DMS53 (cell line): ENCODE measurements at places on chromosomes 7 and 10.

DNA sequence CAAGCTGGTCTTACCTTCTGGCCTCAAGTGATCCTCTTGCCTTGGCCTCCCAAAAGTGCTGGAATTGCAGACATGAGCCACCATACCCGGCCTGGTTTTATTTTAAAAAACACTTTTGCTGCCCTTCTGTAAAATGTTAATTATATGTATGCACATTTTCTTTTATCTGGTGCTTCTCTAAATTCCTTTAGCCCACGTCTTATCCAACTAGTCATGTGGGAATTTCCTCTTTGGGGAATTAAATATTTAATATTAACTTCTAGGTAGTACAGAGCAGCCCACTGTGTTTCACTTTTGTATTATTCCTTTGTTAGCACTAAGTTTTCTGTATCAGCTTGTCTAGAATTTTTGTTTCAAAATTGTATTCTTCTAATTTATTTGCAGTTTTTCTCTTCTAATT lies 181.7 kb upstream of the KAT6B start:
- no peak for DNase-seq

GRCh38 chr7:155752756-155753445 lies 59.4 kb downstream of the SHH start:
- DNase-seq = no peak

DNA sequence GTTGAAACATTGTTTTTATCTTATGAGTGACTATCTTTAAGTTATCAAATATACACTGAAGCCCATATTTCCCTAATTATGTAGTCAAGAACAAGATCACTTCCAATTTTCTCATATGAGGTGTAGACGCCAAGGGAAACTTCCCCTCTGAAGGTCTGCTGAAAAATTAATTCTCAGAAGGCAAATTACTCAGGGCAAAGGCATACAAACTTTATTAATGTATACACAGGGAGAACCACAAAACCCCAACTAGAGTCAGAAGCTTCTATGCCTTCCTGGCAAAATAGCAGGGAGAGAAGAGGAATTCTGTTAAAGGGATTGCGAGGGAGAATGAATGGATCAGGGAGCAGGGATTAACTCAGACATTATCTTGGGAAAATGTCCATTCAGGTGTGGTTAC lies 83.4 kb downstream of the DOCK4 start:
- no peak for DNase-seq

- no peak for DNase-seq
Measured at GRCh38 chr10:132238371-132239125, 51.8 kb downstream of the DPYSL4 start.

GRCh38 chr10:16509996-16510395 lies 11.7 kb downstream of the C1QL3 start:
- no peak for DNase-seq

- no peak for DNase-seq
Measured at GRCh38 chr7:4893929-4894475, 10.5 kb upstream of the RADIL start.

- DNase-seq = no peak
Measured at GRCh38 chr10:3986493-3987142, 201.6 kb upstream of the KLF6 start.

DNA sequence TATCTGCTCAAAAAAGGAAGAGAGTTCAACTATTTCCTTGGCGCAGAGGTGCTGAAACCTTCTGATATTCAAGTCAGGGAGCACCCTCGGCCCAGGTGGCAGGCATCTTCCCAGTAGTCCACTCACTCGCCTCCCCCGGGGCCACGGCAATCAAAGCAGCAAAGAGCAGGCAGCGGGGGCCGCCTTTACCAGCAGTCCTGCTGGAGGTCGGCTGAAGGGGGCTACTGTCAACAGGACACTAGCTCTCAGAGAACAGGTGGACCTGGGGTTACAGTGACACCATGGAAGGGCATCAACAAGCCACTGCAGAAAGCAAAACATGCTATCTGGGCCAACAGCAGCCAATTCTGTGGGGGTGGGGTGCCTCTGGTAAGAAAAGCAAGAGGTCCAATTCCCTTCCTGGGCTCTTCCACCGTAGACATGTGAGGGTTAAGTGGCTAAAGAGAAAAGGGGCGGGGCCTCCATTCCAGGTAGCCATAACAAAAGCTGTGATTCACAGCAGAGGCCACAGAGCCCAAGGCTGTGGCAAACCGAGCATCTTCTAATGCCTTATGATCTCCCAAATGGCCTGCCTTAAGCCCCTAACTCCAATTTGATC lies 9.4 kb downstream of the FZD9 start:
- DNase-seq = peak; percentile 30

GRCh38 chr10:47183704-47184041 lies 116.3 kb upstream of the GDF10 start:
- peak; percentile 51 for DNase-seq

DNA sequence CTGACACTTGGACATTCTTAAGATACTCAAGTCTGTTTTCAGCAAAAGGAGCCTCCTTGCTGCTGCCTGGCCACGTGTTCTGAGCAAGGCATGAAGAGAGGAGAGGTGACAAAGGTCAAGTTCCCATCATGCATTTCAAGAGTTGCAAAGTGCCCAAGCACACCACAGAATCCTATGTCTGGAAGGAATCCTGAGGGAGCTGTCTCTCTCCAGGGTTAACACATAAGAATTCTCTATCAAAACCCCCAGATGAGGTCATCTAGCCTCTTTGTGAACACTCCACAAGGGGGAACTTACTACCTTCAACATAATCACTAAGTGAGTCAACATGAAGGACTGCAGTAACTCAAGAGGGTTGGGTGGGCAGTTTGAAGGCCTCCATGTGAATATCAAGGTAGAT lies 155.5 kb downstream of the RNF216 start:
- no peak for DNase-seq

DNA sequence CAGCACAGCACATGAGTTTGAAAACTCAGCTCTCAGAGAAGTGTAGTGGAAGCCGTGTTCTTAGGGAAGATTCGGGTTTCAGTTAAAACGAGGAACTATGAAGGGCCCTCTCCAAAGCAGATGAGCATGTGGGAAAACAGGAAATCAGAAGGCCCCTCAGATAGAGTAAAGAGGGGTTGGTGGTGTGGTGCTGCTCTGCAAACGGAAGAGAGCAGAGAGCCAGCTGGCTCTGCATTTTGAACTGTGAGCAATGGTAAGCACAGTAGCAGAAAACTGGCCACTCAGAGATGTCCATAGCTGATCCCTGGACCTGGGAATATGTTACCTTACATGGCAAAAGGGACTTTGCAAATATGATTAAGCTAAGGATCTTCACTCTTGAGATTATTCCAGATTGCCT lies 27.9 kb upstream of the CUL1 start:
- no peak for DNase-seq

- peak; percentile 57 for DNase-seq
Measured at GRCh38 chr7:39504963-39505362, 61.2 kb upstream of the YAE1 start.

DNA sequence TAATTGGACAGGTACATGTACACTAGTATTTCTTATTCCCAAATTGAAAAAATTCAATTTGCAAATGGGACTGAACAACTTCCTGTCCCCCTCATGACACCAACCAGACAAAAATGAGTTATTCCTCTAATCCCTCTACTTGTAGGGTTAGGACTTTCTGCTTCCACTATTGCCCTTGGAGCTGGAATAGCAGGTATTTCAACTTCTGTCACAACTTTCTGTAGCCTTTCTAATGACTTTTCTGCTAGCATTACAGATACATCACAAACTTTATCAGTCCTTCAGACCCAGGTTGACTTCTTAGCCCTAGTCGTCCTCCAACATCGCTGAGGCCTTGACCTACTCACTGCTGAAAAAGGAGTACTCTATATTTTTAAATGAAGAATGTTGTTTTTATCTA lies 6.4 kb downstream of the CYP3A7 start:
- no peak for DNase-seq

DNA sequence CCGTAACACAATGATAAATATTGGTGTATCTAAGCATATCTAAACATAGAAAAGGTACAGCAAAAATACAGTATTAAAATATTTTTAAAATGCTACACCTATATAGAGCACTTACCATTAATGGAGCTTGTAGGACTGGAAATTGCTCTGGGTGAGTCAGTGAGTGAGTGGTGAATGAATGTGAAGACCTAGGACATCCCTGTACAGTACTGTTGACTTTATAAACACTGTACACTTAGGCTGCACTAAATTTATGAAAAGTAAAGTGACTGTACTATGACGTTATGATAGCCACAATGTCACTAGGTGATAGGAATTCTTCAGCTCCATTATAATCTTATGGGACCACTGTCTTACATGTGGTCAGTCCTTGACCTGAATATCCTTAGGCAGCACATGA lies 147.0 kb downstream of the GLI3 start:
- DNase-seq = no peak

DNA sequence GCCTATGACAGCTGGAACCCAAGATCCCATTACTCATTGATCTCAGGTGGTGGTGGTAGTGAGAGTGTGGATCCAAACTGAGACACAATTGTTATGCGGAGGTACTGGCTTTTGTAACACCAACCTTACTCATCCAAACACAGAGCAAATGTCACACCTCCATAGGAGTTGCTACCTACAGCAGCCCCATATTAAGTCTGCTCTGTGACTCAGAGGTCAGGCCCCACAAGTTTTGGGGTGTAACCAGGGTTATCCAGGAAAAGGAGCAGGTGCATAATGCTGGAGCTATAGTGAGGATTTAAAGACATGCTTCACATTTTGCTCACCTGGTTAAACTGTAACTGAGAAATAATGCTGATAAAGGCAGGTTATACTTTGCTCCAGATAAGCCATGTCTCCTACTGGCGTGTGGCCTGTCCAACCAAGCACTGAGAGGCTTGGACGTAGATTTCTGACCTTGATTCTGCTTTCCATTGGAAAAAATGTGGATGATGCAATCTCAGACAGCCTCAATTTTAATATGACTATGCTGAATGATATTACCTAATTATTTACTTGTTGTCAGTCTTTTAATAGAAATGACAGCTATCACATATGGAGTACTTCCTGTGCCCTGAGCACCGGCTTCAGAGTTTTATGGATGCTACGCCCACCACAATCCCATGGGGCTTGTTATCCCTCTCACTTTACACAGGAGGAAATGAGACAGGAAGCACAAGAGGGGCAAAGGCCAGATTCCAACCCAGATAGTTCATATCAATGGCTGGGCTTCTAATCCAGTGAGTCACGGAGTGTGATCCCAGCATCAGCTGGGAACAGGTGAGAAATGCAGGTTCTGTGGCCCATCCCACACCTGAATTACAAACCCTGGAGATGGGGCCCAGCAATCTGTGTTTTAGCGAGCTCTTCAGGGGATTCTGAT lies 181.3 kb downstream of the CHN2 start:
- peak; percentile 90 for DNase-seq
